ENCODE measurements at places on chromosomes 12 and 14.

- no peak for DNase-seq
Observed at GRCh38 chr12:86331012-86331411, 74.8 kb upstream of the MGAT4C start.

DNA sequence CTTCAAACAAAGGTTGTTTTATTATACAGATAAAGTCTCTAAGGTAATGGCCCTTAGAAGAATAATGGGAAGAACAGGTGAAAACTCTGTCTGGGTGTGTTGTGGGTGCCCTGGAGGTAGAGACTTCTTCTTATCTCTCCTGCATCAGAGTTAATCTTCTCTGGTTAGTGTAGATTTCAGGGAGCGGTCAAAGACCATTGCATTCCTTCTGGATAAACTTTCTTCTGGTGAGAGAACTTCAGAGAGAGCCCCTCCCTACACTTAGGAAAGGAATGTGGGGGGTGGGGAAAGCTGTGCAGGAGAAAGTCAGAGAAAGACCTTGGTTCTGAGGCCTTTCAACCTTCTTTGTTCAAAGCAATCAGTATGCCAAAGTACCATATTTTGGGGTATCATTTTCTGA lies 658.5 kb downstream of the DIO2 start:
- DNase-seq = no peak

GRCh38 chr12:108611884-108612415 lies 14.1 kb upstream of the TMEM119 start:
- peak; percentile 34 for DNase-seq

DNA sequence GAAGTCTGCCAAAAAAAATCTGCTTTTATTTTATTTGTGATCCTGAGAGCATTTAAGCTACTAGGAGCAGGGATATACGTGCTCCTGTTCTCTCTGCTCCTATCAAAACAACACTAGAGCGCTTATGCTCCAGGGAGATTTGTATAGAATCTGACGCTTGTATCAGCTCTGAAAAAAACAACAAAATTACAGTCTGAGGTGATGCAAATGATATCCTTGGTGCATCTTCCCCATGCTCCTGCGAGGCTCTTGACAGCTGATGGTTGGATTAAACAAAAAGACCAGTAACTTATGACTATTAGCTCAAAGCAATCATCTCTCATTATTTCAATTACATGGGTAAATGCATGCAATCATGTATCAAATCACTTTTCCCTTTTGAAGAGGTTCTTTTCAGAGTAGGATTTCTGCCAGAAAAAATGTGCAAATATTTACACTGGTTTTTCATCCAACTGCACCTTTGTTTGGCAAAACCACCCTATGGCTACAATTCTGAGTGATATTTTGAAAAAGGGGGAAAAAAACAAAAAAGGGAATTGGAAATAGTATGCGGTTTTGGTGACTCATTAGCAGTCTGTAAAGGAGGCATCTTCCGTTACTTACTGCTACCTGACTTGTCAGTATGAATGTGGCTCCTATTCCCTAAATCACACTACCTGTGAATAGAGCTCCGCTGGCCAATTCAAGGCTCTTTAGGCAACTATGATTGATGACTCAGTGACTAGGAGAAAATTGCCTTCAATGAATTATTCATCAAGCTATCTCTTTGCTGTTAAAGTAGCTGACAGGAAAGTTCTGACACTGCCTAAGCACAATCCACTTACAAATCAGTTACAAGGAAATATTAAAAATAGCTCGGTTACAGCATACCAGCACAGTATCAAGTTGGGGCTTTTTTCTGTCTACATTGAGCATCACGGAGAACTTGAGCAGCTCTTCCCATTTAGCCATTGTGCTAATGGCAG lies 450.0 kb downstream of the FOXG1 start:
- no peak for DNase-seq

- peak; percentile 19 for DNase-seq
Observed at GRCh38 chr12:66393890-66394289, 91.6 kb downstream of the HELB start.

DNA sequence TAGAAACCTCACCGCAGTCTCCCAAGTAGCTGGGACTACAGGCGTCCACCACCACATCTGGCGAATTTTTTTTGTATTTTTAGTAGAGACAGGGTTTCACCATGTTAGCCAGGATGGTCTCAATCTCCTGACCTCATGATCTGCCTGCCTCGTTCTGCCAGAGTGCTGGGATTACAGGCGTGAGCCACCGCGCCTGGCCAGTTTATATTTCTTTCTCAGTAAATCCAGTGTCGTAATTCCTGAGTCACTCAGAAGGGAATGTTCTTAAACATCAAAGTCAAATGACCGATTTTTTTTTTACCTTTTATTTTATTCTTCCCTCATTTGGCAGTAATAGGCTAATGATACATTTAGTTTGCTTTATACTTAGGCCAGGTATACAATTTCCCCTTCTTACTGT lies 80.5 kb downstream of the FBXO33 start:
- DNase-seq = no peak
